ENCODE measurements at places on chromosomes 6 and 20.

- no peak for DNase-seq
Measured at GRCh38 chr6:154749341-154749740, 16.1 kb downstream of the SCAF8 start.

- DNase-seq, result no peak
Measured at GRCh38 chr20:35842361-35842760, 70.5 kb downstream of the PHF20 start.

GRCh38 chr20:39117491-39117890 is 155.3 kb downstream of the DHX35 start:
- peak; percentile 19 for DNase-seq

- no peak for DNase-seq
Measured at GRCh38 chr6:168049706-168050224, 29.2 kb downstream of the FRMD1 start.

DNA sequence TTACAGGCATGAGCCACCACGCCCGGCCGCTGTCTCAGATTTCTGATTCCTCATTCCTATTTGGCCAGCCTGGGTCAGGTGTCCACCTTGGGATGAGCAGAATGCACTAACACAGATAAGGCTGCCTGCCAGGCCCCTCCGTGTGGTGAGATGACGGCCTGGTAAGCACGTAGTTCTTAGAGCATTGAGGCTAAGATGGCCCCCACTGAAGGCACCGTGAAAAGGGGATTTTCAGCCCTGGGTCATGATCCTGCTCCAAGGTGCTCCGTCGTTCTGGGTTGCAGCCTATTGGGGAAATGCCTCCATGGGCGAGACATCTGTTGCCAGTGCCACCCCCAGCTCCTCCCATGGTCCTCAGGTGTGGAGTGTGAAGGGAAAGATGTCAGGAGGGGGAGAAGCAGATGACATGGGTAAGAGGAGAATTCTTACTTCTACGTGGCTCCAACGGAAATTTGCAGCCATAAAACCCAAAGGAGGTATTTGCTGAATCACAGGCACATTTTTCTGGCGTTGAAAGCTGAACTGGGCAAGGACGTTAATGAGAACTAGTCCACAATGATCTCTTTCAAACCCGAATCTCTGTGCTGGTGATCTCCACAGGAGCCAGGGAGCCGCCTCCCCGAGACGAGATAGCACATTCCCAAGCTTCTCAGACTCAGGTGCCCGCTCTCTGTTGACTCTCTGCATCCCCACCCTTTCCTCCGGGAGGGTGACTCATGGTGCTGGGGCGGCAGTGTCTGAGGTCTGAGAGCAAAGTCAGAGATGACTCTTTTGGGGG is 34.0 kb upstream of the BMP6 start:
- DNase-seq, result no peak

GRCh38 chr20:37986873-37987601 is 46.2 kb downstream of the TTI1 start:
- DNase-seq, result no peak

DNA sequence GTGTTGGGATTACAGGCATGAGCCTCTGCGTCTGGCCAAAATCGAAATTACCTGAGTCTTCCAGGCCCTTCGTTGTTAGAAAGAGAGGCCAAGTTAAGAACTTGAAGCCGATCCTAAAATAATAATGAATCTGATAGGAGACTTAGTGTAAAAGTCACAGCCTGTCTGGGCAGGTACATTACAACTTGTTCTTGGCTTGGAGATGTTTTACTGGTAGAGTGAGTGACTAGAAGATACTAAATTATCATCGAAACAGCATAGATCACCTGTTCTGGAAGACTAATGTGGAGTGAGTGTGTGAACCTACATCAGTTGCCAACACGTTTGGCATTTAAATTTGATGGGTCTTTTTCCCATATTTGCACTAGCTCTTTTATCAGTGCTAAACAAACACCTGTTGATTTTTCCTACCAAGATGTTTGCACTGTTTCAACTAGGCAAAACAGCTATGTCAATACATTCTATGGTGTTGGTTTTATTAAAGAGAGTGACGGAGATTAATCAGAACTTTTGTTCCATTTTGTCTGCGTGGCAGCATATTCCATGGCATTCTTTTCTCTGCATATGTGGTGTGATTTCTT is 4.6 kb upstream of the TMEM217 start:
- no peak for DNase-seq

DNA sequence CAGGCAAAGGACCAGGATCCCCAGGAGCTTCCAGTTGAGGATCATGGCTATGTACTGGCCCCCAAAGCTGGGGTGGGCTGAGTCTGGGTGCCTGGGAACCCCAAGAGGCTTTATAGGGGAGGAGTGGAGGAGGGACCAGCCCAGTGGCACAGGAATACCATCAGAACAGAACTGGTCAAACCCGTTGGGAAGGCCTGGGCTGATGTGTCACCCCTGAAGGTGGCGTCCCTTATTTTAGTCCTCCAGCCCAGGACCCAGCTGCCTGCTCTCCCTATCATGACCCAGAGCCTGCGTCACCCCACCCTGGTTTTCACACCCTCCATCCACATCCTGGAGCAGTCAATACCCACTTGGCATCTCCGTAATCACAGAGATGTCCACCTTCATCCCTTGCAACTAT is at the start of gene PSORS1C2:
PSORS1C2 (minus strand) TSS at position 85 of the 400 bp plus-strand sequence; CDS start at position 45, 40 bp downstream.
- DNase-seq, result no peak

GRCh38 chr6:148250975-148251685 is 91.5 kb upstream of the SASH1 start:
- DNase-seq, result no peak

DNA sequence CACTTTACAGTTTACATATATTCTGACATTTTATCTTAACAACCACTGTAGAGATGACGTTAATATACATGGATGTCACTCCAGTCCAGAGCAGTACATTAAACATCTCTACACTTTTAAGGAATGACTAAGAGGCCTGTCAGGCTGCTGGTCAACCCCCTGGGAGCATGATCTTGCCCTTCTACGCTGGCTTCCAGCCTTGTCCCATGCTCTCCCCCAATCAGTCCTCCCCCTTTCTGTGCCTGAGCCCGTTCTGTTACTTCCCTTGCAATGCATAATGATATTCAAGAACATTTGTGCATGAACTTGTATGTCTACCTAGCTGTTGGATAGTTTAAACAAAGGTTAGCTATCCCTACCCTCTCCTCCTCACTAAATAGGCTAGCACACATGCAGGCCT is 40.5 kb upstream of the PLCB4 start:
- no peak for DNase-seq

DNA sequence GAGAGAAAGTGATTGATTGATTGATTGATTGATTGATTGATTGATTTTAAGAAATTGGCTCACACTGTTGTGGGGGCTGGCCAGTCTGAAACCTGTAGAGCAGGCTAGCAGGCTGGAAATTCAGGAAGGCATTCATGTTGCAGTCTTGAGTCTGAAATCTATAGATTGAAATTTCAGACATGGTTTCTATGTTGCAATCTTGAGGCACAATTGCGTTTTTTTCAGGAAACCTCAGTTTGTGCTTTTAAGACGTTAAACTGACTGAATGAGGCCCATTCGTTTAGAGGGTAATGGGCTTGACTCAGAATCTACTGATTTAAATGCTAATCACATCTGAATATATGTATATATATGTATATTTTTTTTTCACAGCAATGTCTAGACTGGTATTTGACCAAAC is 106.3 kb downstream of the STXBP5 start:
- no peak for DNase-seq

GRCh38 chr20:7703551-7703961 is 236.7 kb downstream of the HAO1 start:
- DNase-seq, result peak; percentile 95

GRCh38 chr6:38154731-38155130 is 335.2 kb downstream of the ZFAND3 start:
- no peak for DNase-seq

DNA sequence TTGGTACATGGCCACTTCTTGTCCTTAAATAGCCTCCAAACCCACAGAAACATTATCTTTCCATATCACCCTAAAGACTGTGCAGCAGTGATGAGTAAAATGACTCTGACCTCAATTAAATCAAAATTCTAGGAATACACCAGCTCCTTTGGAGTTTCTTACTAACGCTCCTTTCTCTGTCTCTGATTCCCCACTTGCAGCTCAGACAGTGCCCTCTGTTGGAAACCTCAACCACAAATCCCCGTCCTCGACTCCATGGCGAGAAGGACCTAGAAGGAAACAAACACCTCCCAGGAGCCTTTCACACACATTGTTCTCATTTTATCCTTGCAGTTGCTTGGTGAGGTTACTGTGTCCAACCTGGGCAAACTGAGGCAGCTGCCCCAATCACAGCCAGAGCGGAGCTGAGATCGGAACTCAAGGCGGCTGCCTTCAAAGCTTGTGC is 17.7 kb upstream of the PARD6B start:
- DNase-seq, result no peak

- no peak for DNase-seq
Measured at GRCh38 chr20:60598528-60598927, 640.3 kb downstream of the CDH26 start.

DNA sequence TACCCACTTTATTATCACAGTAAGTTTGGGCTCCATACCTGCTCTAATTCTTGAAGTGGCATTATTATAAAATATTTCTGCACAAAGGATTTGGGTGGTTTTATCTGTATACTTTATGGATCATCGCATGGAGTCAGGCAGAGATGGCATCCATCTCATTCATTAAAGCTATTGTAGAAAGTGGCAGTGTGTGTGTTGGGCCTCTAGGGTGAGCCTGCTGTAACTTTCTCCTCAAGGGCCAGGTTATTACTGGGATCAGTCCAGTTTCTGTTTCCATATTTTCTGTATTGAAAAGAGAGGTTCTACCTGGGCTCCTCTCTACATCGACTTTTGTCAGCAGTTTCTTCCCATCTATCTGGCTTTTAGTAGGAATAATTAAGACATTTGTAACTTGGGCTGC is 511.1 kb downstream of the MMUT start:
- DNase-seq, result no peak

DNA sequence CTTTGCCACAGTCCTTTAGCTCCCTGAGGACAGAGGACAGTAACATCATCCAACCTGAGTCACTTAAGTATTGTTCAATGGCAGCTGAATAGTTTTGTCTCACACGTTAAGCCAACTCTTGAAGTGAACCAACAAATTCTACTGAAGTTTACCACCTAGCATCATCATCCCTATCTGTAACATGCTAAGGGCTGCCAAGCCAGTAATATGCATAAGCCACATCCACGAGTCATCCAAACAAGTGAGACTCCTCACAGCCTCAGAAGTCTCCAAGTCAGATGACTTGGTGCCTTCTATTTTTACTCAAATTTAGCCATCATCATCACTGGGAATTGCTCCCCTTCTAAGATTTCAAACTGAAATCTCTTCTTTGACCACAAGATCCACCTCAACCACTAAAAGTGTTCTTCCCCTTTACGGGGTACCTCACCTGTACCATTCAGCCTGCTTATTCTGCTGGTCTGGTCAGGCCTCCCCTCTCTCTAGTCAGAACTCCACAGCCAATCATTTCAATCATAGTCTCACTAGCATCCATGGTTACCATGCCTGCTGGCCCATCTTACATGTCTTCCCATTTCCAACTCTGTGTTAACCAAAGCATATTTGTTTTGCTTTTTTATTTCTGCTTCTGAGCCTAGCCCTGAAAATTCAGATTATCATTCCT is 73.7 kb downstream of the DTNBP1 start:
- no peak for DNase-seq

GRCh38 chr20:46512943-46513844 is at the start of gene ZNF334:
Gene ZNF334 (minus strand): TSS chr20:46513559. CDS start chr20:46512102, 1,457 bp downstream.
- no peak for DNase-seq

DNA sequence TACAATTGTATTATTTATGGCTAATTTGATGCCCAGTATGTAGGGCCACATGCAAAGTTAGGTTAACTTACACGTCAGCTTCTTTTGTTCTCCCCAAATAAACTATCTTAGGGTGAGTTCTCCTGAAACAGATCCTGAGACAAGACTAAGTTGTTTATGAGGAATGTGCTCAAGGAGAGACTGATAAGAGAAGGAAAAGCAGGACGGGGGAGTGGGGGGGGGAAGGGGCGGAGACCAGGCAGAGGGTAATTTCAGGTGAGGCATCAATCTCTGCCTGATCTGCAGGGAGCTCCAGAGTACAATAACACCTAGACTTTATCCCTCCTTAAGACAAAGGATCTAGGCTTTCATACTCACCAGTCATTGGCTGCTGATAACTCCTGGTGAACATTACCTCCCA is 220.6 kb upstream of the BTBD3 start:
- DNase-seq, result no peak

DNA sequence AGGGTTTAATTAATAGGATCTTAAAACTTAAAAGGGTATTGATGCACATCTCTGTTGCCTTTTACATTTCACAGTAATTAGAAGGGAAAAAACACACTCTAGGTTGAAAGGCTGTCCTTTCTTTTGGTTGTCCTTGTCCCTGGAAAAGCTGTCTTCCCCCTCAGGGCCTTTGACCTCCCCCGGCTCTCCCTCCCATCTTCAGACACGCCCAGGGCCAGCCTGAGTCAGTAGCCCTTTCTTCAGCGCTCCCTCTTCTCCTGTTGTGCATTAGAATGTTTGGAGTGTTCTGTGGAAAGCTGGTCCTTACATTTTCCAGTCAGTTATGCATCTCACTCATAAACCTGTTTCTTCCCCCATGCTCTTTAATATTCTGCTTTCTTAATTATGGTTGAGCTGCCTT is 157.0 kb downstream of the MTHFD1L start:
- DNase-seq, result no peak

GRCh38 chr6:130282234-130282995 is 59.7 kb upstream of the SAMD3 start:
- no peak for DNase-seq

- no peak for DNase-seq
Measured at GRCh38 chr6:129281168-129281796, 398.3 kb downstream of the LAMA2 start.

- no peak for DNase-seq
Measured at GRCh38 chr20:61106438-61106837, 145.6 kb upstream of the CDH4 start.

GRCh38 chr20:63837479-63837878 is 6.4 kb upstream of the ZBTB46 start:
- no peak for DNase-seq

- DNase-seq, result no peak
Measured at GRCh38 chr6:26358511-26358981, 6.5 kb upstream of the BTN3A2 start.

DNA sequence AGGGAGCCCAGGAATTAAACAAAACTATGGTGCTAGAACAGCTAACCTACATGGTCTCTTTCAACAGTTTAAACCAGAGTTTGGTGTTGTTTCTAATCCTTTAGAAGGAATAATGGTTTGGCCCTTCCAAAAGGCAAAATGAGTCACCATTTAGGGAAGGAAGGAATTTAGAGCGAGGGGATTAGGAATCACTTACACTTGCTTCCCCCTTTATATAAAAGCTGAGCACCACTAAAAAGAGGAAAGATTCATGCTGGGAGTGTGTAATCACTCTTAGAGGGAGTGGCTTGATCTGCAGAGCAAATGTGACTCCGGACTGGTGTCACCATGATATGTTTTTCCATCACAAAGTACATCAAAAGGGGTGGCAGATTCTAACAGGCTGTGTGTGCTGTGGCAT is 63.6 kb downstream of the F13A1 start:
- DNase-seq, result no peak

GRCh38 chr6:134675110-134676054 is 274.5 kb downstream of the ALDH8A1 start:
- peak; percentile 26 for DNase-seq
